ENCODE measurements at places on chromosomes 13 and 19.
A peak's percentile ranks its signal among the peaks of the same experiment; 100 is the strongest.

- DNase-seq, result peak; percentile 48
Observed at GRCh38 chr13:32443111-32443510, 15.2 kb upstream of the N4BP2L1 start.

GRCh38 chr19:38221919-38222830 lies 1.8 kb downstream of the DPF1 start:
- no peak for DNase-seq

- peak; percentile 98 for DNase-seq
Observed at GRCh38 chr19:4976401-4977298, 7.7 kb downstream of the KDM4B start.

- peak; percentile 56 for DNase-seq
Observed at GRCh38 chr19:29671393-29672160, 6.3 kb downstream of the PLEKHF1 start.

DNA sequence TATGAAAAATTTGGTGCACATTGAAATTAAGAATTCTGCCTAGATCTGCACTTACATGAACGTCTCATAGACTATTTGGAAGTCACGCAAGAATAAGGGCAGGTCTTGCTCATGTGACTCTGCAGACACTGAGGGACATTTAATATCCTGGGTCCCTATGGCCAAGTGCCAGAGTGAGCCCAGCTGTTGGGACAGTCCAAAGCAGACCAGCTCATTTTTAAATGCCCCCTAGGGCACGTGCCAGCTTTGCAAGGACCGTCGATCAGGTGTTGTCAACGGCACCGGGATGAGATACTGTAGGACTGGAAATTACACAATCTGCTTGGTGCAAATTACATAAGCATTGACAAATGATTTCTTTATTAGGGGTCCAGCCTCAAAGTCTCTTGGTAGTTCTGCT lies 293.6 kb downstream of the TEX29 start:
- DNase-seq, result no peak

DNA sequence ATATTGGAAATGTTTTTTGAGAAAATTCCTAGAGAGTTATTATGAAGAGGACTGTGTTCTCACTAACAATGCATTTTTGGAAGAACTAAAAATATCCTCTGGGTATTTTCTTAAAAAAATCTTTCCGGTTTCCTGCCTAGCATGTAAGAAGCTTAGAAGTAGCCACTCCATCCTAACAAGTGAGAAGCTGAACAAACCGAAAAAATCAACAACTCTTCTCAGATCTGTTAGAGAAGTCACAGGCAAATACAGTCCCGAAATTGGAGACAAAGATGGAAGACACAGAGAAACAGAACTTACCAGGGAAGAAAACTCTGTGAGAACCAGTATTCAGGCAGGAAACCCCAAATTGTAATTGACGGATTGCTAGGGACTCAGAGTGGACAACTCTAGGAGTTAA lies 173.0 kb downstream of the KLF12 start:
- DNase-seq, result no peak

- no peak for DNase-seq
Observed at GRCh38 chr13:30300596-30300995, 6.8 kb downstream of the KATNAL1 start.

DNA sequence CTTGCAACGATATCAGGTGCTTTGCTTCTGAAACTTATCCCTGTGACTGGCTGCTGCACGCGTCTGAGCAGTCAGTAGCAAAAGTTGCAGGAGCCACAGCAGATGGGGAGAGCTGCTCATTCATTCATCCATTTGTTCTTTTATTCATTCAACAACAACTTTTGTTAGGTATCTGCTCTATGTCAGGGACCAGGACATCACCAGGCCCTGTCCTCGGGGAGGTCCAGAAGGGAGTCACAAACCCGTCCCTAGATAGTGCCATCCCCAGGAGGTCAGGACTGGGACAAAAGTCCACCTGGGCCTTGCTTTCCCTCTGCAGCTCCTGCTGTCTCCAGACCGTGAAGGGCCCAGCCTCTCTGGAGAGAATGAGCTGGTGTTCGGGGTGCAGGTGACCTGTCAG lies 2.6 kb downstream of the ARHGAP33 start:
- no peak for DNase-seq

DNA sequence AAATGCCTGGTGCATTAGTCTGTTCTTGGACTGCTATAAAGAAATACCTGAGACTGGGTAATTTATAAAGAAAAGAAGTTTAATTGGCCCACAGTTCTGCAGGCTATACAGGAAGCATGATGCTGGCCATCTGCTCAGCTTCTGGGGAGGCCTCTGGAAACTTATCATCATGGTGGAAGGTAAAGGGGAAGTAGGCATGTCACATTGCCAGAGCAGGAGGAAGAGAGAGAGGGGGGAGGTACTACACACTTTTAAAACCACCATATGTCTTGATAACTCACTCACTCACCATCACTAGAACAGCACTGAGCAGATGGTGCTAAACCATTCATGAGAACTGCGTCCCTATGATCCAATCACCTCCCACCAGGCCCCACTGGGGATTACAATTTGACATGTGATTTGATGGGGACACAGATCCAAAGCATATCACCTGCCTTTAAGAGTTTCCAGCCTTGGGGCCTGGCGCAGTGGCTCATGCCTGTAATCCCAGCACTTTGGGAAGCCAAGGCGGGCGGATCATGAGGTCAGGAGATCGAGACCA lies 219.0 kb downstream of the KATNAL1 start:
- DNase-seq, result peak; percentile 27

DNA sequence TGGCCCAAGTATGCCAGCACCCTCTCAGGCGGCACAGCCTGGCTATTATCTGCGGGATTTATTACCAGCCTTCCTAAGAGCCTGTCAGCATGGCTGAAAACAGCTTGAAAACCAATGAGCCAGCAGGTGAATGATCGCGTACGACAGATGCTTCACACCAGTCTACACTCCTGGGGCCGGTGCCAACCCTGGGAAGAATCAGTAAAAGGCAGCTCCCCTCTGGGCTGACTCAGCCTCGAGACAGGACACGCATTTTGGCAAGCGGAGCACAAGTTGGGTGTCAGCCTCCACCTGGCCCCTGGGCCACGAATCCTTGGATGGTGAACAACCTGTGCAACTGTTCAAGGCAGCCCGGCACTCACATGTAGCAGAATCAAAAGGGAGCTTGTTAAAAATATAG lies 15.6 kb downstream of the EMP3 start:
- no peak for DNase-seq

- no peak for DNase-seq
Observed at GRCh38 chr19:18439025-18439909, 1.3 kb upstream of the ISYNA1 start.

DNA sequence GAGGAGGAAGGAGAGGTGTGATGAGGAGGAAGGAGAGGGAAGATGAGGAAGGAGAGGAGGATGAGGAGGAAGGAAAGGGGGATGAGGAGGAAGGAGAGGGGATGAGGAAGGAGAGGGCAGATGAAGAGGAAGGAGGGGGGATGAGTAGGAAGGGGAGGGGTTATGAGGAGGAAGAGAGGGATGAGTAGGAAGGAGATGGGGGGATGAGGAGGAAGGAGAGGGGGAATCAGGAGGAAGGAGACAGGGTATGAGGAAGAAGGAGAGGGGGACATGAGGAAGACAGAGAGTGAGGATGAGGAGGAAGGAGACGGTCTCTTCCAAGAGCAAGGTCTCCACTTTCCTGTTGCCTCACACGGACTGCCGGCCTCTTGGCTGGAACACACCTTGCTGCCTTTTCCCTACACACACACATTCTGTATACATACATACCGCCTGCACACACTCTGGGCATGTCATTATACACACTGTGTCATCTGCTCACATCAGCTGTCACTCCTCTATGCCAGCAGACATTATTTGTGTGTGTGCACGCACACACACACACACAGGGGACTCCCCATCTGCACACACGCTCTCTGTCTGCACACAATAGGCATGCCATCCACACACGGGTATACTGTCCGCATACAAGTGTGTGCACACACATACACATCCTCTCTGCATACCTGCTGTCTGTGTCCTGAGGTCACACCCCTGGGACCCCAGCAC lies 11.1 kb upstream of the VSTM2B start:
- no peak for DNase-seq

GRCh38 chr13:105297839-105298238 lies 1237.6 kb downstream of the EFNB2 start:
- DNase-seq, result no peak

DNA sequence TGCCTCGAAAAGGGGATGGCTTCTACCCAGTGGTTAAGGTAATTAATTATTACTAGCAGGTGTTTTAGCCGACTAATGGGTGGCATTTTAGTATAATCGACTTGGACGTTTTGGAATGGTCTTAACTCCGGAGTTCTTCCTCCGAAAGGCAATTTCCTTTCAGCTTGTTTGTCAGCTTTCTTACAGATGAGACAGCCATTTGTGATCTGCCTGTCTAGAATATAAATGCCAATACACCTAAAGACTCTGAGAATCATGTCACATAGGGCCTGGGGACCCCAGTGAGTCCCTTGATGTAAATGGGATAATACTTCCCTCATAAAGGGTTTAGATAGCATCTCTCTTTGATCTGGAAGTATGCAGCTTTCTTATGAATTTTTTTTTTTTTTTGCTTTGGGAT lies 41.9 kb upstream of the PSG9 start:
- no peak for DNase-seq

DNA sequence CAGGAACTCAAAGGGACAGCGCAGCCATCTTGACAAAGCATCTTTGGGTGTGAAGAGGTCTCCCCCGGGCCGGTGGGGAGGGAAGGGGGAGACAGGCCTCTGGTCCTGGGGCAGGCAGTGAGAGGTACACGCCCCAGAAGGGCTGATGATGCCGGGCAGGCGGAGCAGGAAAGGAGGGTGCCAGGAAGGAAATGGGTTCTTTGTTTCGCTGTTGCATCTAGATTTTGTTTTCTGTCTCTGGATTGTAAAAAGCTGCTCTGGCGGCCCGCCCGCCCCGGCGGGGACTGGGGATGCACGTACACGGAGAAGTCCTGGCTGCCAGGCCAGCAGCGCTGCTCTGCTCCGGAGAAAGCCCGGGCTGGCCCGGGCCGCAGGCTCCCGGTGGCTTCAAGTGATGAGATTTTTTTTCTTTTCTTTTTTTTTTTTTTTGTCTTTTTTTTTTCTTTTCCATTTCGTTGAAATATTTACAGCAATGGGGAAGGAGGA lies 13.2 kb upstream of the ASF1B start:
- DNase-seq, result no peak

- no peak for DNase-seq
Observed at GRCh38 chr13:36673838-36674326, at the start of gene SERTM1. TSS of gene SERTM1 (plus strand) at chr13:36674020. CDS start at chr13:36695079, 21,059 bp downstream.

- peak; percentile 13 for DNase-seq
Observed at GRCh38 chr13:52738719-52739467, 727 bp downstream of the CNMD start.

DNA sequence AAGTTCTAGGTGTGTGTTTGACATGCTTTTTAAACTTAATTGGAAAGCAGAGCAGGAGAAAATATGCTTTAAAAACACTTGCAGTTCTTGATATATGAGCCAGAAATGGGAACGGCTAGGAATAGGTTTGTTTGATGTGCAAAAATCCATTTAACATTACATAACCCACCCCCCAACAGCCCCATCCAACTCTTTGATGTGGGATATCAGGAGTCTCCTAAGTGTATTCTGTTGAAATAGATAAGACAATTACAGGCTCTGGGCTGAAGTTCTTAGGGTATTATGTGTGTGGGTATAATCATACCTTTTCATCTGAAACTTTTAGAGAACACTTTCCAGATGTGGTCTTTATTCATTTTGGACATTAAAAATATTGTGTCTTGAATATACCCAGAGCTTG lies 240.4 kb upstream of the CSNK1A1L start:
- DNase-seq, result no peak

GRCh38 chr19:1698636-1699035 lies 46.2 kb upstream of the TCF3 start:
- DNase-seq, result no peak

DNA sequence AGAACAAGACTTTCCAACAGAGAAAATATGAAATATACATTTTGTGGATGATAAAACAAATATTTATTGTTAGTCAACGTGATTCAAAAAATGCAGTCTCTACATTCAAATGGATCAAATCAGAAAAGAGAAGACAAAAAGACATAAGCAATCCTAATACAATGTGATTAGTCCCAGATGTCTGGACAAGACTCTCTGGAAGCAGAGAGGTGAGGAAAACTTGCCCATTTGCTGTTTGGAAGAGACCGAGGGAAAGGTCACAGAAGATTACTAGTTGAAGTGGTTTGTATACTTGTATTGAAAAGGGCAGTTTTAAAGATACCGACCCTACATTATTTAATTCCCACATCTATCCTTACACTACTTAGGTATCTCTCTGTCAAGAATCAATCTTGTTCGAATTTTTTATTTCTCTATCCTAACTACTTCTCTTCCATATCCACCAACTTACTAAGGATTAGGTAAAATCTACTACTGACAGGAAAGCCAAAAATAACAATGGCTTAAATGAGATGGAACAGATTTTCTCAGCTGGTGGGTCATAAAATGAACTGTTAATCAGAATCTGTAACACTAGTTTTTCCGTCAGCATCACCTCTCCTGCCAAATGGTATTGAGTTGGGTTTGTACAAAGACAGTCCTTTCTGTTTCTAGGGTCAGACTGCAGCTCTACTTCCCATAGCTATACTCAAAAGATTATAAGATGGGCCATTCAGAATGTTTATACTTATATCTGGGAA lies 497.1 kb downstream of the DCT start:
- DNase-seq, result no peak

GRCh38 chr13:97372936-97373335 lies 61.0 kb upstream of the RAP2A start:
- no peak for DNase-seq

- no peak for DNase-seq
Observed at GRCh38 chr13:26183416-26183815, 38.7 kb downstream of the RNF6 start.

GRCh38 chr13:91698767-91699166 lies 300.3 kb downstream of the GPC5 start:
- no peak for DNase-seq

GRCh38 chr19:2636897-2637683 lies 65.4 kb downstream of the GNG7 start:
- peak; percentile 53 for DNase-seq

- DNase-seq, result no peak
Observed at GRCh38 chr13:48977286-48977625, 1.5 kb downstream of the FNDC3A start.

DNA sequence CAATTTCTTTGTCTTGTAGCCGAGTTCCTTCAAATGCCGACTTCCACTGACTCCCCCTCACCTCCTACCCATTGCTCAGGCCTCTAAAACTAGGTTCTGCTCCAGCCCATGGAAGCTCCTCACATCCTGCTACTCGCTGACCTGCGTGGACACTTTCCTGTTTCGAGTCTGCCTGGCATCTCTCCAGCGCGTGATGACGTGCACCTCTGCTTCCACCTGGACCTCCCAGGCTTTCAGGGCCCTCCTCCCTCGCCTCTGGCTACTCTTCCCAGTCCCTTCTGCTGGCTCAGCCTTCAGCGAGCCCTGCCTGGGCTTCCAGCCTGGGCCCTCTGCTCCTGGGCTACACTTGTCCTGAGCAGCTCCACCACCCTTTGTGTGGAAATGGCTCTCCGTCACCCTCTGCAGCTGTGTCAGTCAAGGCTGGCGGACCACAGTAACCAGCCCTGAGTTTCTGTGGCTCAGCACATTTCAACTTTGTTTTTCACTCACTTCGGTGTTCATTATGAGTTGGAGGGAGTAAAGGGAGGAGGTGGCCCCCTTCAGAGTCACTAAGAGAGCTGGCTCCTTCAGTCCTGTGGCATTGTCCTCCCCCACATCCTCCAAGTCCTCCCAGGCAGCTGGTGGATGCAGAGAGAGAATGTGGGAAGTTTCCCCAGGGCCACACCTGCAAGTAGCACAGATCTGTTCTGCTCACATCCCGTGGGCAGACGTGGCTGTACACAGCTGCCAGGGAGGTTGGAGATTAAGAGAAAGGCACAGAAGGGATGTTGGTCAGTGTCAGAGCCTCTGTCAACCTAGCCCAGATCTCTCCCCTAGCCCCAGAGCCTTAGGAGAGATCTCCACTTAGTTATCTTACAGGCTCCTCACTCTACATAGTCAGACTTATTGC lies 49.4 kb downstream of the SERP2 start:
- DNase-seq, result no peak

Measured in inflammatory macrophage (primary cell).